ENCODE measurements at places on chromosomes 11 and 22.

GRCh38 chr11:116409238-116409637 is 363.5 kb downstream of the BUD13 start:
- no peak for DNase-seq

- DNase-seq: no peak
These were observed 12.3 kb upstream of the LINC01488 start for GRCh38 chr11:69468911-69469885.

GRCh38 chr22:28012832-28013460 is 93.9 kb upstream of the PITPNB start:
- no peak for DNase-seq

DNA sequence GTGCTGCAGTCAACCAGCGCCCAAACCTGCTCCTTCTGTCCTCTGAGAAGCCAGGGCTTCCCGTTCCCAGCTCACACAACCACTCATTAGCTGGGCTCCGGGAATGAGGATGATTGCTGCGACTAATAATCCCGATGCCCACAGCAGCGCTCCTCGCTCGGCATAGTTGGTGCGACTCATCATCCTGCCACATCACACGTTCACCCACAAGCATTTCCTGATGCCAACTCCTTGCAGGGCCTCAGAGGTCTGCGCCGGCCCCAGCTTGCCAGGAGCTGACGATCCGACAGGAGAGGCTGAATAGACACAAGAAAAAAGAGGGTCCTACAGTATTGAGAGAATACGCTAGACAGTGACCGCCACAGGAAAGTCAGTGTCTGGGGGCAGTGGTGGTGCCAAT is 10.6 kb upstream of the CSNK1E start:
- no peak for DNase-seq

DNA sequence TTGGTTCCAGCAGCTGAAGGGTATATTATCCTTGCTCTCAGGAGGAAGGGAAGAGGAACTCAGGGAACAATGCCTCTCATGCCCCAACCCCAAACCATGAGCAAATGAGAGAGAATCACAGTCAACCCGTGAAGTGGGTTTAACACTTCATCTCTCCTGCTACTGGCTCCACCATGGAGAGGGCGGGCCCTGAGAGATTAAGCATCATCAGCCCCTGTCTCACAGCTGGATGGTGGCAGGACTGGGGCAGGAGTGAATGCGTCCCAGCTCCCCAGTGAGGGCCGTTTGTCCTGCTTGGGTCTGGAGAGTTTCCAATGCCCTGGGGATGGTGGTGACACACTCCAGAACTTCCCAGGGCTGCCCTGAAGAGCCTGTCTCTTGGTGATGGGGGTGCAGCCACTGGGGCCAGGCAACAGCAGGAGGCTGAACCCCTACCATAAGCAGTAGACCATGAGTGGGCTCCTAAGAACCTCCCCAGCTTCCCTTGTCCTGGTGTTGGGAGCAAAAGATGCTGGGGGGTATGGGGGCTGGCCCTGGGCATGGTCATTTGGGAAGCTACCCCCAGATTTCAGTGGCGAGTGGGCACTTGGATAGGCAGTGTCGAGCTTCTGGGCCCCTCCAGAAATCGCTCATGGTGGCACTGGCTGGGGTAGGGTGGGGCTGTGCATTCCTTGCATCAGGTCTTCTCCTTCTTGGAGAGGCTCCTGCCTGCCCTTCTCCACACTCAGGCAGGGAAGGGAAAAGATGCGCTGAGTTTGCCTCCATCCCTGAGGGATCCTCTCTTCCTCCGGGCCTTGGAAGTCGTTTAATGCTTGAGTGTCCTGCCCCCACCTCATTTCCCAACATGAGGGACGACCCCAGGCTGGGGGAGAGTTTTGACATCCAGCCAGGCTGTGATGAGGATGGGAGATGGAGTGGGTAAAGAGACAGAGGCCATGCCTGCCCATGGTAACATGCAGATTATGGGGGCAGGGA is 157.5 kb downstream of the ST3GAL4 start:
- no peak for DNase-seq

GRCh38 chr11:46877580-46877979 is 31.5 kb upstream of the CKAP5 start:
- DNase-seq: no peak

DNA sequence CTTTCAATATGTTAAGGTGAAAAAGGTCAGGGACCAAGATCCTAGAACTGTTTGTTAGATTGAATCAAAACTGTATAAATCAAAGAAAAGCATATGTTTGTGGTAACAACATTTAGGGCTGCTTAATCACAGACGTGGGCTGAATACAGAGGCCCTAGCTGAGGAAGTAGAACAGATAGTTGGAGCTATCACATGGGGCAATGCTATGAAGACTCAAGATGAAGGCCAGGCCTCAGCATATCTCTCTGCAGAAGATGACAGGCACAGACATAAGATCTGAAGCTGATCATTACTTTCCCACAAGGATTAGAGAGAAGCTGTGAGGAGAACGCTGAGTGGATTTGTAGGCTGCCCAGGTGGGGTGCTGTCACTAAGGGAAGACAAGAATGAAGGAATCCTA is 158.6 kb upstream of the CARD18 start:
- DNase-seq: no peak

DNA sequence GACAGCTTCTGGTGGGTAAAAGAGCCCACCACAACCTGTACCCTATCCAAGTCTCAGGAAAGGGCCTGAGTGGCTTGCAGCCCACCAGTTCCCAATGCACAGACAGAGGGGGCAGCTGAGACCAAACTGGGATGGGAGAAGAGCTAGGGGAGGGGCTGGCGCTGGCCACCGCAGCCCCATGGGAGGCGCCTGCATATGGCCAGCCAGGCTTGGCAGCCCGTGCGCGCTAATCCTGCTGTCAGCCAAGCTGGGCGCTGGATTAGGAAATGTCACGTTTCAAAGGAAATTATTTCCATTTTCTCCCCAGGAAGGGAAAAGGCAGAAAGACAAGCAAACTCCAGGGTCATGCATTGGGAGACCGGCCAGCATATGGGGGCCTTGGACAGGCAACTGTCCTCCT is 236.8 kb downstream of the BUD13 start:
- no peak for DNase-seq

DNA sequence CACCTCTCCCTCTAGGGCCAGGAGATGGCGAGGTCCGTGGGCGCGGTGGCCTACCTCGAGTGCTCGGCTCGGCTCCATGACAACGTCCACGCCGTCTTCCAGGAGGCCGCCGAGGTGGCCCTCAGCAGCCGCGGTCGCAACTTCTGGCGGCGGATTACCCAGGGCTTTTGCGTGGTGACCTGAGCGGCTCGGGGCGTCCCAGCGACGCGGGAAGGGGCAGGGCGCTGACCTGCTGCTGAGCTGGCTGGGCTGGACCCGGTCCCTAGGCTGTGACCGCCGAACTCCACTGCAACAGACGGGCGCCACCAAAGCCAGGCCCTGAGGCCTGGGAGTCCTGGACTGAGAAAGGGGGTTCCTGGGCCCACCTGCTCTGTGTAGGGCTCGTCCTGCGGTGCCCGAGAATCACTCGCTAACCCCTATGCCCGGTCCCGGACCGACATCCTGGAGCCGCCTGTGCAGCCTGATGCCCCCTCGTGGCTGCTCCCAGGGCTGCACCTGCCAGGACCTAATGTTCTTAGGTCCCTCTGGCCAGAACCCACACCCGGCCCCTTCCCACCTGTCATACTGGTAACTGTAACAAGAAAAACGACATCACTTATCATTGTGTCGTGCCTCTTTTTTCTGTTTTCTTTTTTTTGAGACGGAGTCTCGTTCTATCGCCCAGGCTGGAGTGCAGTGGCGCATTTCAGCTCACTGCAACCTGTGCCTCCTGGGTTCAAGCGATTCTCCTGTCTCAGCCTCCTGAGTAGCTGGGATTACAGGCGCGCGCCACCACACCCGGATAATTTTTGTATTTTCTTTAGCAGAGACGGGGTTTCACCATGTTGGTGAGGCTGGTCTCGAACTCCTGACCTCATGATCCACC is 15.0 kb downstream of the RHOD start:
- peak; percentile 38 for DNase-seq

GRCh38 chr11:2467695-2468055 is 22.9 kb downstream of the KCNQ1 start:
- no peak for DNase-seq

DNA sequence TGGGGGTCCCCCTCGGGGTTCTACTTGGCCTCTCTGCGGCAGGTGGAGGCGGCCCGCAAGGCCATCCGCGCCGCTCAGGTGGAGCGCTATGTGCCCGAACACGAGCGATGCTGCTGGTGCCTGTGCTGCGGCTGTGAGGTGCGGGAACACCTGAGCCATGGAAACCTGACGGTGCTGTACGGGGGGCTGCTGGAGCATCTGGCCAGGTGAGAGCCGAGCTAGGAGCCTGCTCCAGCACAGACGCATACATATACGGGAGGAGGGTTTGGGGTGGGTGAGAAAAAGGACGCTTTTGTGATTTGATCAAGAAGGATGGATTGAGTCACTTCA is 415 bp downstream of the CENATAC start:
- no peak for DNase-seq

DNA sequence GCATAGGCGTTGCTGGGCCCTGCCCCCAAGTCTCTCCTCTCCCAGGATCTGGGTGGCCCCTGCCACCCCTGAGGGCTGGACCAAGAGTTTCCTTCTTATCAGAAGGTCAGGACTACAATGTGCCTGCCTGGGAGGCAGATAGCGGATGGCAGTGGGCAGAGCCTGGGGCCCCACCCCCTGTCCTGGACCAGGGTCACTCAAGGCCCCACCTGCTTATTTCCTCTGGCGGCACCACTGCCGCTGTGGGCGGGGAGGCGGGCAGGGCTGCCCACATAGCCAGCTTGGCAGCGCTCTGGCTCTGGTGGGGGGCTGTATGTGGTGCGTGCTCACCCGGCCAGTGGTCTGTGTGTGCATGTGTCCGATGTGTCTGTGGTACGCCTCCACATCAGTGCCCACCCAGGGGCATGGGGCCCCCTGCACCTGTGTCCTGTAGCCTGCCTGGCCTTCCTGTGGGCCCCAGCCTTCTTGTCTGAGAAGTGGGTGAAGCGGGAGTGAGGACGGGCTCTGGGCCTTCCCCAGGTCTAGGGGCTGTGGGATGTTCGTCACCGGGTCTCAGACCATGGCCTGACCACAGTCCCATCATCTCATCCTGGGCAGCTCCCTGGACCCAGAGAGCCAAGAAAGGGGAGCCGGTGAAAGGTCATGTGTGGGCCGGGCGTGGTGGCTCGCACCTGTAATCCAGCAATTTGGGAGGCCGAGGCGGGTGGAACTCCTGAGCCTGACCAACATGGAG is 3.0 kb downstream of the GAS2L1 start:
- no peak for DNase-seq

DNA sequence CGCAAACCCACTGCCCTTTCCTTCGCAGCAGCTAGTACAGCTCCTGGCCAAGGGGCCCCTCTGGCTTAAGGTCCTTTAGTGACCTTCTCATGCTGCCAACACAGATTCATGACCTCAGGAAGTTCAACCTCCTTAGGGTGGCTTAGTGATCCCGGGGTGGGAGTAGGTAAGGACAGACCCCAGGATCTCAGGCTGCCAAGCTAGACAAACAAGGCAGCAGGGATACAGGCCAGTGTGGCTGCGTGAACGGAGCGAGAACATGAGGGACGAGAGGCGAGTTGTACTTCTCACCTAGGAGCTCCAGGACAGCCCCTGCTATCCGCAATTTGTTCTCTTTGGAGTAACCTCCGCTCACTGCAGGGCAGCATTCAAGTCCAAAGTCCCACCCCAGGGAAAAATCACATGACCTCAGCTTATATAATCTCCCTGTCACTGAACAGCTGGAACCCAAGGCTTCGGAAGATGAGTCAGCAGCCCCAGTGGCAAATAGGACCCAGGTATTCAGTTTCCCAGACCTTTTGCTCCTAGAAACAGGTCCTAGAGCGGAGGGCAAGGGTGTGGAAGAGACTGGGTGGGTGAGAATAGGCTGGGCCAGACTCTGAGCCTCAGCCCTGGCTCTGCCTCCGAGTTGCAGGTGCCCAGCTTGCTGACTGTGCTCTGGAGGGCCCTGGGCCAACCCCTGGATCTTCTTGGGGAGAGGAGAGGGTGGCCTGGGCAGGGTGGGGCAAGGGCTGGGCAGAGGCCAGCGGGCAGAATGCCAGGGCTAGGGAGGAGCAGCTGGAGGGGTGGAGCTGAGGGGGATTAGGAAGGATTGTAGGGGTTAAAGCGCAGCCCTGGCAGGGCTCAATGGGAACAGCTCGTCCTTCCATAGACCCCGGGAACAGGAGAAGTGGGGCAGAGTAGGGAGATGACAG is 13.1 kb downstream of the USP2 start:
- DNase-seq: no peak

DNA sequence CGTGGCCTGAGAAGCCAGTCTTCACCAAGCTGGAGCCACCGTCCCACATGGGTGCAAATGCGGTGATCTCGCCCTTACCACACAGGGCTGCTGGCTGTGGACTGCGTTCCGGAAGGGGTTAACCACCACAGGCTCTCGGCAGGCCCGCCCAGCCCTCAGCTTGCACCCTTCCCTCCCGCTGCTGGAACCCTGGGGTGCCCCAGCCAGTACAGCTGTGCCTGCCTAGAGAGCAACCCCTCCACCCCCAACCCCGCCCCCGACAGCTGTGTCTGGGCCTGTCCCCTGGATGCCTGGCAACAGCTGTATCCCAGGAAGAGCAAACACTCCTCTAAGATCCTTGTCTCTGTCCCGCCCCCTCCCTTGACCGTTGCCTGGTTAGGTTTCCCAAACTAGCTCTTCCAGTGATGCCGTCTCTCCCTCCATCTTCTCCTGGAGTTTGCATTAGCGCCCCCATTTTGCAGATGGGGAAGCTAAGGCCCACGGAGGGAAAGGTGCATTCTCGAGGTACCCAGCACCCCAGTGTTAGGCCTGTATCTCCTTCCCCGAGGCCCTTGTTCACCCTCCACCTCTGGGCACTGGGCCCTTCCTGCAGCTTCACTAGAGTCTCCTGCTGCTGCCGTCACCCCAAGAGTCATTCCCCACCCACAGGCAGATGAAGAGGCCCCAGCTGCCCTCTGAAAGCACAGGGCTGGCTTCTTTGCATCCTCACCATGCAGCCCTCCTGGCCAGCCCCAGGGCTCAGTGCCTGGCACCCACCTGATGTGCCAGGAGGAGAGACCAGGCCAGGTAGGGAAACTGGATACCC is 12.6 kb upstream of the COX8A start:
- no peak for DNase-seq

DNA sequence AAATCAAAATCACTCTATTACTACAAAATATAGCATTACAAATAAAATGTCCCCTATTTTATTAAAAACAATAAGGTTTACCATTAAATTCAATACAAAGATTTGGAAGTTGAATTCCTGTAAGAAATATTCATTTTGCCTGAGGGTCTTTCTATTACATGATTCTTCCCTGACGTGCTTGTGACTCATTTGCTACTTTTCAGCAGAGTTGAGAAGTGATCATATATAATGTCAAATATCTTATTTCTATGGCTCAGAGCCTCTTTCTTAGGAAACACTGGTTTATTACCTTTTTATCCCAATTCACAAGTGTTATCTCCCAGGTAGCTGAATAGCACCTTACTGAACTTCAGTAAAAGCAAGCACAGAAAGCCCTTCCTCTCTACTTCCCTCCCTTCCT is 65.2 kb upstream of the CNTN5 start:
- DNase-seq: no peak

GRCh38 chr11:79381036-79381435 is 59.8 kb downstream of the TENM4 start:
- DNase-seq: no peak
